Activated naive CD4-positive, alpha-beta T cell (primary cell): ENCODE measurements at places on chromosomes 12 and 14.

- DNase-seq: no peak
These were observed 71.0 kb upstream of the CDKN3 start for GRCh38 chr14:54325766-54326165.

- DNase-seq: no peak
These were observed 918 bp downstream of the RNASE1 start for GRCh38 chr14:20801726-20802125.

DNA sequence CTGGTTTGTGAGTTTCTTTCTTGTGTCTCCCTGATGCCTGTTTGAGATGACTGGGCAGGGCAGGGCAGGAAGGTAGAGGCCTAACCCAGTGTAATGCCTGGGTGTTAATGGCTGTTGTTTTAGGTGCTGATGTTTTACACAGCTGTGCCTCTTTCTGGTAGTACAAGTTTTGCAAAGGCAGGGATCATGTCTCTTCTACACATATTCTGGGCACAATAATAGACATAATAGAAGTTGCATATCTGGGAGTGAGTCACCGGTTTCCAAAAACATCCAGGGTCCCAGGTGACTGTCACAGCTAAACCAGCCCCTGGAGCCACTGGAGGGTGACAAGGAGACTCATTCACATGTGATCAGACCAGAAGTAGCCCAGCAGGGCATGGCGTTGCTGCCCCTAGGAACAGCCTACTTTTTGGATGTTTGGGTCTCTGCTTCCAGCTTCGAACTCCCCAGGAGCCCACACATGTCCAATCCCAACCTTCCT is 18.1 kb downstream of the TPCN1 start:
- no peak for DNase-seq

- no peak for DNase-seq
These were observed 510 bp downstream of the EIF2S1 start for GRCh38 chr14:67360470-67361206.

DNA sequence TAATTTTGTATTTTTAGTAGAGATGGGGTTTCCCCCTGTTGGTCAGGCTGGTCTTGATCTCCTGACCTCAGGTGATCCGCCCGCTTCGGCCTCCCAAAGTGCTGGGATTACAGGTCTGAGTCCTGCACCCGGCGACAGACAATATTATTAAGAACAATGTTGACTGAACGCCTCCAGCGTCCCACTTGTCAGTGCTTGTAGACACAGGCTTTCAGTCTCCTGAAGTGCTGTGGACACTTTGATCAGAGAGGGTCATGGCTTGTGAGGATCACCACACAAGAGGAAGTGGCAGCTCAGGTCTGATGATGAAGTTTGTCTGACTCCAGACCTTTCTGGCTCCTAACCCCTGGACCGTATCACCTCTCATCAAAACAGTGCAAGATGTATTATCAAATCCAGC is 114.6 kb downstream of the CHST11 start:
- no peak for DNase-seq

DNA sequence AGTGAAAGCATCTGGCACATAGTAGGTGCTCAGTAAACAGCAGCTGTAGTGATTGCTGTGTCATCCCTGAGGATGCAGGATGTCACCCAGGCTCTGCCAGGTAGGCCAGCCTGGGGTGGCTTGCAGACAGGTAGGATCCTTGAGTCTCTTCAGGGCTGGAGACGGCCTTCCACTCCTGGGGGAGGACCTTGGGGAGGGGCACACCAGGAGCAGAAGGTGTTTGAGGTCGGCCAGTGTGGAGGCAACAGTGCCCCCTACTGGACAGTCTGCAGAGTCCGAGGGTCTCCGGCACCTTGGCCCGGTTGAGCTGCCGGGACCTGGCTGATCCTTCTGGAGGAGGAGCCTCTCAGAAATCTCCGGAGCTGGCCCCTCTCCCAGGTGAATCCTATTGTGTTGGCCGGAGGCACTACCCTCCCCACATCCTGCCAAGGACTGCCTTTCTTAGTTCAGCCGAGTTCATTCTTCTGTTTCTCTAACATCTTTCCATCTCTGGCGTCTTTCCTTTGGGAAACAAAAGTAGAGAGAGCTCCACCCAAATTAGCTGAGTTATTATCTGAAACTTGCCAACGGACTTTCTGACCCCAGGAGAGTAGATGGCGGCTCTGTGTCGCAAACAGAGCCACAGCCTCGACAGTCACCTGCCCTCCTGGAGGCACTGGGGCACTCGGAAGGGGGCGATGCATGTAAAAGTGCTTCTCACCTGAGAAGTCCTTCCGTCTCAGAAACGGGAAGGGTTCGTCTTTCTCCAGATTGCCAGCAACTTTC is 41.8 kb upstream of the CLMN start:
- DNase-seq: no peak

- no peak for DNase-seq
These were observed 1929.9 kb upstream of the SEL1L start for GRCh38 chr14:83463500-83464098.

DNA sequence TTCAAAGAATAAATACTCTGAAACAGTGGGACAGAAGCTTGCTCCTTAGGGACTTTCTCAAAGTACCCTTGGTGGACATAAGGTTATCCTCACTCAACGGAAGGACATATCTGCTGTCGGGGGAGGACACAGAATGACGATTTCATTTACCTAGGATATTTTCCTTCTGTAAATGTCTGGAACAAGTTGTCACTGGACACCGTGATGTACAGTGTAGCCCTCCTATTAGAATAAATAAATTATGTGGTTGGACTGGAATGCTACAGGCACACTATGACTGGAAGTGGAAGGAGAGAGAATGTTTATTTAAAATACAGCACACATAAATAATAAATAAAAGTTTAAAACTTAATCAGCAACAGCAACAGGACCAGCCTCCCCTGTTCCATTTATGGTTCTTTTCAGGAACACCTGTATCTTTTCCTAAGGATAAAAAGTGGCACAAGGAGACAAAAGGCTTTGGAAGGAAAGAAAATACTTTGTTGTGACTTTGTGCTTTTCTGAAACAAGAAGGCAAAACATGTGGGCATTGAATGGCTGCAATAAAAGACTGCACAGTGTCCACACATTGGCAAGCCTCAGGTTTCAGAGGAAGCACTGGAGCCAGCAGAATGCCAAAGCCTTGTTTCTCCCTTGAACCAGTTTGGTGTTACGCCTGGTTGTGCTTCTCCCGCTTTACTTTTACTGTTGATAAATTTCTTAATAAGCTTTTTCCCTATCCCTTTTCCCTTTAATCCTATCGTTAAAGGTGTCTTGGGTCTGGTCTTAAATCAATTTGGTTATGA is 36.8 kb downstream of the FGD4 start:
- DNase-seq: no peak

- DNase-seq: no peak
These were observed 410.5 kb downstream of the MED13L start for GRCh38 chr12:115866909-115867525.
